ENCODE measurements at places on chromosomes 4 and X.

DNA sequence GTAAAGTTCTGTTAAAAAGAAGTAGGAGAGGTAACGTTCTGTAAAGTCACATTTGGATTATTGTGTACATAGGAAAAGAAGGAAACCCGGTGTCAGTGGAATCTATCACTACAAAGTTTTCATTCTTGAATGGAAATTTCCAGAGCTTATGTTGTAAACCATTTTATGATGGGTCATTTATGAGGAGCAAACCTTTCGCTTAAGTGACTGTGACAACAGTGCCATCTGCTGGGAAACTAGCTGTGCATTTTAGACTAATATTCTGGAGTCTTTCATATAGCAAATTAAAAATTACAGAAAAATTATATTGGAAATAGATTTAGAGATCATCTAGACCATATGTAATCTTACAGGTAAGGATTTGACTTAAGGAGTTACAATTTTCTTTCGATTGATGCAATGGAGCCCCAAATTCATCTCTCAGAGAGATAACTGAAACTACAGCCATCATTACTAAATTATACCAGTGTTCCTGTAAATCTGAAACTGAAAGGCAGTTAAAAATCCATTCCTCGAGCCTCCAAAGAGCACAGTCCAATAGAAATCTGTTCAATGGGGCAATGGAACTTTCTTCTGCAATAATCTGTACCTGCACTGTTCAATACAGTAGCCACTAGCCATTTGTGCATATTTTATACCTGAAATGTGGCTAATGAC, 26.9 kb downstream of the ASB9 start:
- DNase-seq: peak; percentile 62

GRCh38 chrX:4642114-4642513, 928.7 kb upstream of the PRKX start:
- DNase-seq: no peak

GRCh38 chr4:81896936-81897335, 425.2 kb upstream of the RASGEF1B start:
- no peak for DNase-seq

DNA sequence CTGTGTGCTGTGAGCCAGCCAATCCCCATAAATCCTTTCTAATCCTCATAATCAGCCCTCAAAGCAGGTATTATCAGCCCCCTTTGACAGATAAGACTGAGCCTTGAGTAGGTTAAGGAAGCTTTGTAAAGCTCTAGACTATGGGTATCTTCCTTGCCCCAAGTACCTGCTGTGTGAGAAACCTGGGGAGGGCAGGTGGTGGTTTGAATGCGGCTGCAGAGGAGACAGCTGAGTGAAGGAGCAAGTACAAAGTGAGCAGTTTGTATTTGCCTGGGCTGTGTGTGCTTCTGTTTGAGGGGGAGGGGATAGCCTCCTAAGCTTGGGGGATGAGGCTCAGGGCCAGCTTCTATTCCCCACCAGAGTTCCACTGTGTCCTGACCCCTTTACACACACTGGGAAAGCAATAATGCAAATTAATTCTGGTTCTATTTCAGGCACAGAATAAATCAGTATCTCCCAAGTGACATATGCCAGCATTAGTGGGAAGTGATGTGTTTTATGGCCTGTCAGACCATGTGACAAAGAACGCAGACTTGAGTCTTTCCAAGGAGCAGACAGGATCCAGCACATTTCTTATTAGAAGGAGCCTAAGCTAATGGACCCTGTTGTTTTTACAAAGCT, 63.5 kb downstream of the EVC start:
- DNase-seq: no peak

DNA sequence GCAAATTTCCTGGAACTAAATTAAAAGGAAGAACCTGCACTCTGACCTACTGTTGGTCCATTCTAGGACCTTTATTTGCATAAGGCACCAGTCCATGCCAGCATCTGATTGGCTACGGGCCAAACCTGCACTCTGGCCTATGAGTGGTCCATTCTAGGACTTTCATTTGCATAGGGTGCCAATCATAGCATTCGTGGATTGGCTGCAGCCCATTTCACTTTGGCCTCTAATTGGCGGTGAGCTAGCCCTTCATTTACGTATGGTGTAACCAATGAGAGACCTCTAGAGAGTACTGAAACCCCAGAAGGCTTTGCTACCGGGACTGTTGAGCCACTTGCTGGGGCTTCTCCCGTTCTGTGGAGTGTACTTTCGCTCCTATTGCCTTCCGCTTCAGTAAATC, 6.1 kb upstream of the RNF175 start:
- DNase-seq: no peak

DNA sequence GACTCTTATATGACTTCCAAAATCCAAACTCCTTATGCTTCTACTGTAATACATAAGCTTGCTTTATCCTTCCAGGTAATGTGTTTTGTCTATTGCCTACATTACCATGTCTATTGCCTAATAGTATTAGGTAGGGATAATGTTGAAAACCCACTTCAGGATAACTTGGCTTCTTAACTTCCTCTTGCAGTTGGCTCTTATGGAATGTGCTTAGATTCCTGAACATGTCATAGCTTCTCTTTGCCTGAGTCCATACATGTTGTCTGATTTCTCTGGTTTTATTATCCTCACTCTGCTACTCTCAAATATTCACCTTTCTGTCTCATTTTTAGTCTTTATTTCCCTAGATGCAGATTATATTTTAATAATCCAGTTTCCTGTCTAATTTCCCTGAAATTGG, 599.9 kb downstream of the IL15 start:
- DNase-seq: no peak

DNA sequence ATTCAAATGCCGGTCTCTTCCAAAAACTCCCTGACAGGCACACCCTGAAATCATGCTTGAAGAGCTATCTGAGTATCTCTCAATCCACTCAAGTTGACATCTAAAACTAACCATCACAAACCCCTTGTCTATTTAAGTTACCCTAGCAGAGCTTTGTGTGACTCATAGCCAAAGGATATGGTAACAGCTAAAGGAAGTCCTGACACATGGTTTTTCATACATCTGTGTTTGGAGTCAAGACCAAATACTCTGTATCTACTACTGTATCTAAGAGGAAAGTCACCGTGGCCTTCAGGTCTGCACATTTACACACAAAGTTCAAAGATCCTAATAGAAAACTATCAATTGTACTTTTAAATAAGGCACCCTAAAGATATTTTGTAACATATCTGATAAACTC, 239.6 kb upstream of the VCX start:
- DNase-seq: no peak

GRCh38 chr4:23097251-23097650, 404.5 kb downstream of the GBA3 start:
- DNase-seq: no peak

- DNase-seq: no peak
Measured at GRCh38 chr4:47525154-47525819, 40.2 kb downstream of the ATP10D start.

- no peak for DNase-seq
Measured at GRCh38 chr4:100299046-100299840, 109.0 kb upstream of the DDIT4L start.

GRCh38 chr4:39455486-39455885, 3.2 kb downstream of the RPL9 start:
- DNase-seq: no peak

DNA sequence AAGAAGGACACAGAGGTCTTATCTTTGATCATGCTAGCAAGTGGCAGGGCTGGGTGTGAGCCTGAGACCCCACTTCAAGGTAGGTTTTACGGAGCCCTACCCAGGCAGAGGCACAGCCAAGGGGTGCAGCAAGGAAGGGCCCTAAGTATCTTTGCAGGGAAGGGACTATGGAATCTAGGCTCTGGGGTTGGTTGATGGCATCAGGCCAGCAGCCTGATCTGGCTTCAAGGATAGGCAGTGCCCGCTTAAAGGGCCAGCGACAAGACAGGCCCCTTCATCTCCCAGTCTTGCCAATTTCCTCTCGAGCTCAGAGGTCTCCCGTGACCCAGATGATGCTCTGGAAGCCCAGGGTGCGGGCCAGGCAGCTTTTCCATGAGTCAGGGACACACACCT, 5.8 kb downstream of the ABLIM2 start:
- no peak for DNase-seq

DNA sequence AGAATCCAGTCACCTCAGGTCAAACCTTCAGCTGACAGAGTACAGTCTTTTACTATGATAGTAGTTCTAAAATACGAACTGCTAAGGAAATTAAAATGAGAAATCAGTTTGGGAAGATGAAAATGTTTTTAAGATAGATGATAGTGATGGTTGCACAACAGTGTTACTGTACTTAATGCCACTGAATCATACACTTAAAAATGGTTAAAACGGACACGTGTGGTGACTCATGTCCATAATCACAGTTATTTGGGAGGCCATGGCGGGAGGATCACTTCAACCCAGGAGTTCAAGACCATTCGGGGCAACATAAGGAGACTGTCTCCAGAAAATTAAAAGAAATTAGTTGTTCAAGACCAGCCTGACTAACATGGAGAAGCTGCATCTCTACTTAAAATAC, 41.4 kb downstream of the ABHD18 start:
- no peak for DNase-seq

DNA sequence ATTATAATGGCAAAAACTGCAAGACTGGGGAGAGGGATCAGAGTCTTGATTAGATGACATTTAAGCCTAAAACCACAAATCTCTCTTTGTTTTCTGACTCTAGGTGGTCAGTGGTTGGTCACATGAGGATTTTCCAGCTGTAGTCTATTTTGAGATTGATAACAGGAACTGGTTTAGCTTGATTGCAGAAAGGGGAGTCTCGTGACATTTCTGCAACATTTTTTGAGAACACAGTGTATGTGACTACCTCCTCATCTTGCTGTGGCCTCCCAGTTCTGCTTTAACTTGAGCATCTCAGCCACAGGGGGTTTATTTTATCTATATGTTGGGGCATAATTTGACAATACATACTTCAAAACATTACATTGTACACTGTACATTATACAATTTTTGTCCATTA, 726.4 kb upstream of the MAGEB2 start:
- DNase-seq: peak; percentile 60

GRCh38 chr4:75939890-75940691, 722 bp downstream of the NAAA start:
- peak; percentile 79 for DNase-seq

- no peak for DNase-seq
Measured at GRCh38 chrX:96455078-96455477, 229.6 kb upstream of the DIAPH2 start.

DNA sequence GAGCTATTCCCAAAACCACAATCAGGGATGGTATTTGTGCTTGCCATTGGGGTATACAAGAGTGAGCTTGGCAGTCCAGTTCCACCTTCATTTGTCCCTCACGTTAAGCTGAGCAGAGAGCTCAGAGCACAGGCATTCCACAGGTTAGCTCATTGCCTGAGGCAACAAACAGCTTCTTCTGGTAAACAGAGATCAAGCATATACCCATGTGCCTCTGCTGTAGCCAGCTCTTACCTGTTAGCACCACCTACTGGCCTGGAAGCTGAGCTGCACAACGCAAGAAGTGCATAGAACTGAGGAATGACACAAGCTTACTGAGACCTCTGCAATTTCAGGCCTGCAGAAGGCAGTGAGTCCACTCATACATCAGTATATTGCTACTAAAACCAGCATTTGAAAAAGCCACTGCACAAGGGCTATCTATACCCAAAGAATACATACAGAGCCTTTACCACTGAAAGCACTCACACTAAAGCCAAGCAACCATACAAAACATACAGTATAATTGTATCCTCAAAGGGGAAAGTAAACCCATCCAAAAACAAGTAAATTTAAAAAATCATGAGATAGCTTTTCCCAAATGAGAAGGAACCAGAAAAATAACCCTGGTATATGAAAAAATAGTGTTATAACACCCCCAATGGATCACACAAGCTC, 258.3 kb upstream of the GABRA2 start:
- DNase-seq: peak; percentile 3

DNA sequence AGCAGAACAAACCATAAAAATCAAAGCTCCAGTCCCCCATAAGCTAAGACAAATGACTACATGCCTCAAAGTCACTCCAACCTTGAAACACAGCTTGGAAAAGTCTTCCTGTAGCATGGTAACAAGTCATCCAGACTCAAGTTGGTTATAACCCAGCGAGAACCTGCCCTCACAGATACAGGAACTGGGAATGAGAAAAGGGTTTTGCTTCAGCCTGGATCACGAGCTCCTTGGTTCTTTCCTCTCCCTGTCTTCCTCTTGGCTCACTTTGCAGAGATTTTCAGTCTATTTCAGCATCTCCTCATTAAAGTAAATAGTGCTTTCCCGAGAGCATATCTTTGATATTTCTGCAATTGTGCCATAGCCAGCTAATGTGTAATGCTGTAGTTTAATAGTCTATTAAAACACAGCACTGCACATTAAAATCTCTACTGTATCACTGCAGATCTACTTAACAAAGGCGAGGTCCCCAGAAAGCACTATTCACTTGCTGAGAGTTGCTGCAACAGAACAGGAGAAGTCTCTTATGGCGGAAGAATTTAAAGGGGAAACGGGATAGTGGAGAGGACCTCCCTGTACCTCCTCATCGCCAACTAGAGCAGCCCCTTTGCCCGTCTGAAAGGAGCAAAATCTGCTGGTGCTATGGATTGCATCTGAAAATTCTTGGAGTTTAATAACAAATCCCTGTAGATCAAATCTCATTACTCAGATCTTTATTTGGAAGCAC, 249.3 kb upstream of the GATB start:
- peak; percentile 47 for DNase-seq

DNA sequence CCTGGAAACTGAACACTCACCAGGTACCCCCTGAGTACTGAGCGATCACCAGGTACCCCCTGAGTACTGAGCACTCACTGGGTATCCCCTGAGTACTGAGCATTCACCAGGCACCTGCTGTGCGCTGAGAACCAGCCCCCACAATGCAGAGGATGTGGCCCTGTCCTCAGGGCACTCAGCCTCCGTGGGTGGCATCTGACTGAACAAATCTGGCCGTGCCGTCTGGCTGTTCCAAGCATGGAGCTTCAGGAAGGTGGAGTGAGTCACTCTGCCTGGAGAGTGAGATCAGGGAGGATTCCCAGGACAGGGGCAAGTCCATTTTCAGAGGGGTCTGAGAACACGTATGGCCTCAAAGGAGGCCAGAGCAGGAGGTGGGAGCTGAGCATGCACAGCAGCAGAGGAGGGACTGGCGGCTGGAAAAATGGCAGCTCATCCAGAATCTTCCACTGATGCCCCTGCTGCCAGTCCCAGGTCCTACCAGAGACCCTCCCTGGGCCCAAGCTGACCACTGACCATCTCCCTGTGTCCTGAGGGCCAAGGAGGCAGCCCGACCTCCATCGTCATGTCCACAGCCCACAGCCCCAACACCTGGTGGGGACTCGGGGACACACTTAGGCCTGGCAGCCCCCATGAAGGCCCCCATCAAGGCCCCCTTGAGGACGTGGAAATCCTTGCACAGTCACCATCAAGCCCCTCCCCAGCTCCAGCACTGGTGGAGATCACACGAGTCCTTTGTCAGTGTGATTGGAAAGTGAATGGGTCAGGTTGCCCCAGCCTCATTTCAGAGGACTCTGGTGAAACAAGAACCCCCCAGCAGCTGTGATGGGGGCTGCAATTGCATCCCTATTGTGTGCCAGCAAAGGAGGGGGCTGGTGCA, 94.1 kb downstream of the HMX1 start:
- DNase-seq: no peak

- DNase-seq: no peak
Measured at GRCh38 chr4:37243722-37244582, 591 bp upstream of the NWD2 start.

Data from suppressor macrophage (primary cell).